ENCODE measurements at places on chromosomes 11 and 22.

- no peak for DNase-seq
Observed at GRCh38 chr11:121904148-121904547, 211.9 kb downstream of the BLID start.

- DNase-seq: no peak
Observed at GRCh38 chr11:131682373-131683015, 312.1 kb downstream of the NTM start.

- peak; percentile 90 for DNase-seq
Observed at GRCh38 chr11:88337181-88337986, at the start of gene CTSC. TSS of gene CTSC (minus strand) at chr11:88337736. CDS start at chr11:88337672, 64 bp downstream.

DNA sequence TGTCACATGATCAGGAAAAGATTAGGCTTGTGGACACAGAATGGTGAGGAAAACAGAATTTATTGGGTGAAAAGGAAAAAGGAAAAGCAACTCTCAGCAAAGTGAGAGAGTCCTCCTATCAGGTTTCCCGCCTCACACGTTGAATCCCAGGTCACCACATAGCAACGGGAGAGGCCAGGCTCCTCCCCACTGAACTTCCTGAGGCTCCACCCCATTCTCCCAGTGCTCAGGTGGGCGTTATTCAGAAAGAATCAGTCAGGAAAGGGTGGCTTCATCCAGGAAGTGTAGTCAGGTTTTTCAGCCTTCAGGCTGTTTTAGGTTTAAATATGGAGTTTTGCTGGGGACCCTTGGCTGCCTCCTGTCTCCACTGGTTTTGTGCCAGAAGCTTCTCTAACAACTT is 66.9 kb downstream of the SPON1 start:
- DNase-seq: no peak

All from CD4-positive, alpha-beta T cell treated with Interleukin-1 beta for 1 hour (primary cell).